ENCODE measurements at places on chromosomes 6 and 20.
A peak's percentile ranks its signal among the peaks of the same experiment; 100 is the strongest.

GRCh38 chr6:49915035-49915434, 48.7 kb upstream of the CRISP1 start:
- no peak for DNase-seq

DNA sequence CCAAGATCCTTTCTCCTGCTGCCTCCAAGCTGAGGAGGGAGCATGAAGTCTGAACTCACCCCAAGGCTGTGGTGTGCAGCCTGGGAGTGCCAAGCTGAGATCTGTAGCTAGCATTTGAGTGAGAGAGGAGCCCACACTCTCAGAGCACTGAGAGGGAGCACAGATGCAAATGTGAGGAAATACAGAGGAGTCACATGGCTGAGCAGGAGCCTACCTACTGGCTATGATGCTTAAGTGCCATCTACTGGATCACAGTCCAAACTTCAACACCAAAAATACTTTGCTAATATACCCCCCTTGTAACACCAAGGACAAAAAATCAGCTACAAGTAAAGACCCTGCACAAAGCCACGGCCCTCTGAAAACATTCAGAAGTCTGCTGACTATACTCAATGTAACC, 94.4 kb upstream of the IMPG1 start:
- no peak for DNase-seq

DNA sequence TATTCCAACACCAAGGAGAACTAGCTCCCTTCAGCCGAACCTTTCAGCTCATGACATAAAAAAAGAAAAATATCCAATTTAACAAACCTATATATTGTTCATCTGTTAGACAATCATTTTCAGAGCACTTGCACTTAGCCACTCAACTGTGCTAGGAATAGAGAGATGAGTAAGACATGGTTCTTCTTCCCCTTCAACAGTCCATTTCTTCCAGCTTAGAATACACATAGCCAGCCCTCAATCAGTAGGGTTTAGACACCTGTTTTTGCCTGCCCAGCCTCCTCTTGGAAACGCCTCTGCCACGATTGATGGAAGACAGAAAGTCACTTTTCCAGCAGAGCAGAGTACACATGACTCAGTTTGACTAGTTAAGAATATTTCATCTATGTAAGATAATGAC, 21.8 kb downstream of the ADNP start:
- no peak for DNase-seq

DNA sequence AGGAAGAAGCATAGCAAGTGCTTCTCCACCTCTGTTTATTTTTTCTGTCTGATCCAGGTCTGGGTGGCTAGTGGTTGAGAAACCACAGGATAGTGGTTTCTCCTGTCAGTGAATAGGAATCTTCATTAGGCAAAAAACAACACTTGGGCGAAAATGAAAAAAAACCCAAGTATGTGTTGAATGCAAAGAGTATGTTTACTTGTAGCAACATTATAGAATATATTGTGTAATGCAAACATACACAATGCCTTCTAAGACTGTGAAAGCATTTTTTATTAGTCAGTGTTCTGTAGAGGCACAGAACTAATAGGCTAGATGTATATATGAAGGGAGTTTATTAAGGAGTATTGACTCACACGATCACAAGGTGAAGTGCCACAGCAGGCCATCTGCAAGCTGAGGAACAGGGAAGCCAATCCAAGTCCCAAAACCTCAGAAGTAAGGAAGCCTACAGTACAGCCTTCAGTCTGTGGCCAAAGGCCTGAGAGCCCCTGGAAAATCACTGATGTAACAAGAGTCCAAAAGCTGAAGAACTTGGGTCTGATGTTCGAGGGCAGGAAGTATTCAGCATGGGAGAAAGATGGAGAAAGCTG, 111.1 kb downstream of the UST start:
- DNase-seq, result peak; percentile 94

DNA sequence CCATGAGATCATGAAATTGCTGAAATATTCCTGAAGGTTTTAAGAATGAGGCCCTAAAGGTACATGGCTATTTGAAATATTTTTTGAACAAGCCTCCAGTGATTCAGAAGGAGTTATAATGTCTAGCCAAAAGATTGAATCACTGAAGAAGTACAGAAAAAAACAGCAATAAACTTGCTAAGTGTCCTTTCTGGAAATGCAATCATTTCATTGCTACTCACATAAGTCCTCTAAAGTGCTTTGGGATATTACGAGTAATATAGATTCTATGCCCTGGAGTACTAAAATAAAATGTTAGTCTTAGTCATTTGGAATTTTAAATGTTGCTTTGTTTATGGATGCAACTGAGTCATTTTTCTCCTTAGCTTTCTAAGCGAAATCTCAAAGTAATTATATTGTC, 32.7 kb downstream of the CENPW start:
- no peak for DNase-seq

DNA sequence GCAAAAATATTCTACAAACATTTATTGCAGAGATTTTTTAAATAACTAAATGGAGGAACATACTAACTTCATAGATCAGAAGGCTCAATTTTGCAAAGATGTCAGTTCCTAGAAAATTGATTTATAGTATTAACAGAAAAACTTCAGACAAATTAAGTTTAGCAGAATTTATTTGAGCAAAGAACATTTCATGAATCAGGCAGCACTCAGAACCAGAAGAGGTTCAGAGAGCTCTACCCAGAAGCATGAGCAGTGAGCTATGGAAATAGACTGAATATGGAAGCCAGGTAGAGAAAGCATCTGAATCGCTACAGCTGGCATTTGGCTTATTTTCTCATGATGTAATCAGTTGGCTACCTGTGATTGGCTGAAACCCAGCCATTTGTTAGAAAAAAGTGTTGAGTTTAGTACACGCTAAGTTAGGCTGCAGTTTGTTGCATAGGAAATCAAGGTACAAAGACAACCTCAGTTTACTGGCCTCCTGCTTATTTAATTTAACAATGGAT, 174.5 kb upstream of the TAB2 start:
- no peak for DNase-seq

- no peak for DNase-seq
Measured at GRCh38 chr20:53668992-53669391, 75.4 kb upstream of the ZNF217 start.

DNA sequence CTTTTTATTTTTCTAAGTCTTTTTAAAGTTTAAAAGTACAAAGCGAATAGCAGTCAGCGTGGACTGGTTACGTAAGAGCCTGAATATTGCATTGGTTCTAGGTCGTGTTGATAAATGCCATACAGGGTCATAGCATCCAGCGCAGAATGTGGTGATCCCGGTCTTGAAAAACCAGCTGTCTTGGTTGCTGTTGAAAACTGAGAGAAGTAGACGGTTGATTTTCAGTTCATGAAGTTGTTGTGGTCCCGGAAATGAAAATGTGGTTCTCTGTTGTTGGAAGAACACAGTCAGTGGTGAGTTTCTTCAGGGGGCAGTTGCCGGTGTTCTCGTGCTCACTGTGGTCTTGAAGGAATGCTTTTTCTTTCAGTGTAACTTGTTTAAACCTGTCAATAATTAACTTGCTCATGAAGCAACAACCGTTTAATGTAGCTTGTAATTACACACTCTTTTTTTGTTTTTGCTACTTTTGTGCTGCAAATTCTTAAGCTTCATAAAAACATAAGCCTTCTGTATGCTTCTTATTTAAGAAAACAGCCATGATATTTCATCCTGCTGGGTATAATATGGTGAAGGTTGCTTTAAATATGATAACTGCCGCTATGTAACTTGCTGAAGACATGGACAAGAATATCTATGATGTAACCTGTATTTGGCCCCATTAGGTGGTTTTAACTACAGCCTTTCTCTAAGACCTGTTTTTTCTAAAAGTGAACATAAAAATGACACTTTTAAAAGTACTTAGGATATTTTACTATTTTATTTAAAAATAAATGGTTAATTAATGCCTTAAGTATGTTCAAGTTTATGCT, 64.8 kb upstream of the KIF25 start:
- peak; percentile 35 for DNase-seq

DNA sequence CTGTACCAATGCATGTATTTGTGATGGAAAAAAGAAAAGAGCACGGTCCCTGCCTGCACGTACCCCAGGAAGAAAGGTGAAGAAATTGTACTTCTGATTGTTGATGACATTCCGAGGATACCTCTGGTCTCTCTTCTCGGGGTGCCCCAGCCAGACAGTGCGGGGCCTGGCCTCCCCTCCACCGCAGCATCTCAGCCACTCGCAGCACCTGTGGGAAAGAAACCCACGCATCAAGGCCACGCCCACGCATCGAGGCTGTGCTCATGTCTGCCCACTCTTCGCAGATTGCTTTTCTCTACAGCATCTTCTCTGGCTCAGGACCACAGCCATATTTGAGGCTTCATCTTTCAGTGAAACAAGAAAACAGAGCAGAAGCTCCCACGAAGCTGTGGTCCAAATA, 38.4 kb downstream of the ATP9A start:
- no peak for DNase-seq

DNA sequence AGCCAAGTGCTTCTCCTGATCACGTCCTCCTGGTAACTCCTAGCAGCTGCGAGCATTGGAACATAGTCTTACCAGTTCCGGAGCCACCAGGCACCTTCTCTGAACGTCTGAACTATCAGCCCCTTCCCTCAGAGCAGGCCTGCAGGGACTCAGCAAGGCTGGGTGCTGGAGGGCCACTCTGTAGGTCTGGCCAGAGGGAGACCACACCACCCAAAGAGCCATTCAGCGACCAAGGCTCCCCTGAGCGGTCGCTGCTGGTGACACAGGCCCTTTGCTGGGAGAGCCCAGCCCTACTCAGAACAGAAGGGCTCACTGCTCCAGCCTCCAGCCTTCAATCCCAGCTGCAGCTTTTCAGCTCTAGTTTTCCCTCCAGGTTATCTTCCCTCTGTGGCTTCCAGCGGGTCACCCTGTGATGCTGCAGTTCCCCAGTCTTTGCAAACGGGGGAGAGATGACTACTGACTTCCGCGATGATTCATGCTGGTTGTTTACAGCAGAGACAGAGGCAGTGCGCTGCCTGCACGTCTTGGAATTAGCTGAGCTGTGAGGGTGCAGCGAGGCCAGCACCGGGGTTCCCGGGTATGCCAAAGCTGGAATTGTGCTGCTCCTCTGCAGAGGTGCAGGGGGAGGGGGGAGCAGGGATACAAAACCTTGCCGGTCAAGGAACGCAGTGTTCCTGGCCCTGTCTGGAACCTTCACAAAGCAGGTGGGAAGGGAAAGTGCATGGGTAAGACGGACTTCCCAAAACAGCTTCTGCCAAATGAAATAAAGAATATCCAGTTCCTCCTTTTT, 161.4 kb downstream of the LY86 start:
- peak; percentile 74 for DNase-seq

GRCh38 chr6:13378669-13379590, 50.6 kb upstream of the TBC1D7 start:
- no peak for DNase-seq

DNA sequence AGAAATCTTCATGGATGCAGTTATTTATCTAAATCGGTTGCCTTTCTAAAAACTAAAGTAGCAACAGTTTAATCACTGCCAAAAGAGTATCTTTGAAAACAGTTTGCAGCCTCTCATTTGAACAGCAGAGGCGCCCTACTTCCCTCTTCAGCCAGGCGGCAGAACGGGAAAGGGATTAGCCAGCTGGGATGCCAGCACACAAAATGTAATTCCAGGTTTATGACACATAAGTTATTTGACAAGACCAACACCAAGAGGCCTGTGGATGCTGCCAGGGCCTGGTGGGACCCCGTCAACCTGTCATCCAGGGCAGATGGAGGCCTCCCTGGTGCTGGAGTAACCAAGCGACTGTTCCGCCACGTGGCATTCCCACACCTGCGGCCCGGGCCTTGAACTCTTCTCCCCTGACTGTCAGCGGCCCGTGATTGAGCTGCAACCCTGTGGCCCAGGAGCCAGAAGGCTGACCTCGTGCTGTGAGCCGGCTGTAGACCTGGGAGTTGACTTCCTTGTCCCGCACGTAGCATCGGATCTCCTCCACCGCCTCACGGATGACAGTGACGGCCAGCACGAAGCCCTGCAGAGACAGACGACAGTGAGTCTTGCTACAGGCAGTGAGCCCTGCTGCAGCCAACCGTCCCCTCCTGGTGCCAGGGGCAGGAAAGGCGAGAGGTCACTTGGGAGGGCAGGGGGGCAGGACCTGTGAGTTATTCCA, 55.5 kb downstream of the ATP9A start:
- DNase-seq, result peak; percentile 36

DNA sequence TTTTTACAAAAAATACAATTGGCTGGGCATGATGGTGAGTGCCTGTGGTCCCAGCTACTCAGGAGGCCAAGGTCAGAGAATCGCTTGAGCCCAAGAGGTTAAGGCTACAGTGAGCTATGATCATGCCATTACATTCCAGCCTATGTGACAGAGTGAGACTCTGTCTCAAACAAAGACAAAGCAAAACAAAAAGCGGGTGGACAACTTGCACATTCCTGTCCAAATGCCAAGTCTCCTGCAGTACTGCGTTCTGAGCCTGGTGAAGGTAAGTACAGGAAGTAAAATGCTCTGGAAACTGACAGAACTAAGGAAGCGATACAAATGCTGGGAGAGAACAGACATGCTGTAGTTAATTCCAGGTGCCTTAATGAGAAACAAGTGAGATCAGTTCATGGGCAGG, 20.4 kb upstream of the TMEM242 start:
- no peak for DNase-seq

DNA sequence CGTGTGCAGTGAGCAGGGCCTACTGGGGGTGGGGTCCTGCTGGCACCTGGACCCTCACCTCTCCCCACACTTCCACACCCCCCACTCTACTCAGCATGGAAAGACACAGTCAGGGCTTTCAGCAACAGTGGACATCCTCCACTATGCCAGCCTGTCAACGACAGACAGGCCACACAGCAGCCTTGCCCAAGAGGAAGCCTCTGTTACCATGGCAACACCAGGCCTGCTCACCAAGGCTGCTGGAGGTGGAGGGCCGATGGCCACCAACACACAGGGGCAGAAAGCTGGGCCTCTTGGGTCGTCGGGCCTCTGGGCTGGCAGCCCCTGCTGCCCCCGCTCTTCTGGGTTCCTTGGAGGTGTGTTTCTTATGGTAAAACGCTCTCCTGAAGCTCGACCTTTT, 13.6 kb downstream of the BNIP5 start:
- DNase-seq, result peak; percentile 22

DNA sequence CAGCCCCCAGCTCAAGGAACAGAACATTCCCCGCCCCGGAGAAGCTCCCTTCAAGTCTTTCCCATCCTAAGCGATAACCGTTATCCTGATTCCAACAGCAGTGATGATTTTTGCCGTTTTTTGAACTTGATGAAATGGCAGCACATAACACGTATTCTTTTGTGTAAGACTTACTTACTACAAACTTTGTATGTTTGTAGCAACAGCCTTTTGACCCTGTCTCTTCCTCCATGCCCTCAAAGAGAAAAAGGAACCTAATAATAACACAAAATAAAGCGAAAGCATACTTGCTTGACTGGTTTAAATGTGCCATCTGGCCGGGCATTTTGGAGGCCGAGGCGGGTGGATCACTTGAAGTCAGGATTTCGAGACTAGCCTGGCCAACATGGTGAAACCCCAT, 26.4 kb upstream of the SLC9A8 start:
- no peak for DNase-seq

GRCh38 chr20:61583356-61583755, 331.3 kb downstream of the CDH4 start:
- DNase-seq, result no peak

GRCh38 chr6:74654296-74654695, 551.6 kb downstream of the COL12A1 start:
- DNase-seq, result no peak

GRCh38 chr20:19913927-19914614, 103.1 kb upstream of the NAA20 start:
- DNase-seq, result peak; percentile 57

All from AG10803 (cell line).